ENCODE measurements at places on chromosomes 1 and 21.

- DNase-seq, result no peak
Measured at GRCh38 chr1:36464605-36465393, 615 bp upstream of the MRPS15 start.

GRCh38 chr1:46399307-46399706 lies 5.2 kb downstream of the FAAH start:
- DNase-seq, result peak; percentile 73

DNA sequence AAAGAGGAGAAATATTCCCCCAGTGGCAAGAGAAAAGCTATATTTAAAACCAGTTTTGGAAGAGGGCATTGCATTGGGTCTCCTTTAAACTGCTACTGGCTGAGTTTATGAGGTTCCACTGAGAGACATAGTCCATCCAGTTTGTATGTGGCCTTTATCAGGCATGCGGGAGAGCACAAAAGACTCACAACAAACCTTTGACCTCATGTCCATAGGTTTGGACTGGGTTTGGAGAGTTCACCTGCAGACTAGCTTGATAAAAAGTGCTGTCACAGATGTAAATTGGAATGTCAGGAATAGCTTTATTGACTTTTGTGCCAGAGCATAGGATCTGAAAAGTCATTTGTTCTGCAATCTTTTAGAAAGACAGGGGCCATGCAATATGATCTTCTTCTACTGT lies 131.0 kb upstream of the NRIP1 start:
- no peak for DNase-seq

GRCh38 chr1:110487726-110488125 lies 31.2 kb downstream of the KCNA10 start:
- DNase-seq, result no peak

GRCh38 chr1:8455700-8456307 lies 137.9 kb downstream of the SLC45A1 start:
- DNase-seq, result no peak

DNA sequence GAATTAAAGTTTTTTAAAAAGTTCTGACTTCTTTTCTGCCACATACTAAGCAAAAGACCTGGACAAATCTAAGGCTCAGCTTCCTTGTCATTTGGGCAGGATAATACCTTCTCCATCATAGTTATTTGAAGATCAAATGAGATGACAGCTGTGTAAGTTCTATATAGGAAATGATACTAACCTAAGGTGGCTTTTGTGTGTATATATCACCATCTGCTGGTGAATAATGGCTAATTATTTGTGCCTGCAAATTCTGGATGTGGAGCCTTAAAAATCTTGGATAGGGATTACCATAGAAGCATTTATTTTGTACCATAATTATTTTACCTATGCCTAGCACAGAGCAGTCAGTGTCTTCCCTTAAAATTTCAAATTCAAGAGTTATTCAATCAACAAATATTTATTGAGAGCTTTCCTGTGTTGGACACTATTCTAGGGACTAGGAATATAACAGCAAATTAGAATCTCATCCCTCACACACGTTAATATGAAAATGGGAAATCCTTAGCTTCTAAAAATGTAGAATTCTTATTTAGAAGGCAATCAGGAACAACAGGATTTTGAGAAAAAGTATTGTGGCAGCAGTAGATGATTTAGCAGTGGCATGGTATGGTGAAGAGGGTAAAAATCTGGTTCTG lies 89.8 kb downstream of the TMEM200B start:
- DNase-seq, result peak; percentile 48

- no peak for DNase-seq
Measured at GRCh38 chr1:21492356-21492625, 16.9 kb upstream of the ALPL start.

DNA sequence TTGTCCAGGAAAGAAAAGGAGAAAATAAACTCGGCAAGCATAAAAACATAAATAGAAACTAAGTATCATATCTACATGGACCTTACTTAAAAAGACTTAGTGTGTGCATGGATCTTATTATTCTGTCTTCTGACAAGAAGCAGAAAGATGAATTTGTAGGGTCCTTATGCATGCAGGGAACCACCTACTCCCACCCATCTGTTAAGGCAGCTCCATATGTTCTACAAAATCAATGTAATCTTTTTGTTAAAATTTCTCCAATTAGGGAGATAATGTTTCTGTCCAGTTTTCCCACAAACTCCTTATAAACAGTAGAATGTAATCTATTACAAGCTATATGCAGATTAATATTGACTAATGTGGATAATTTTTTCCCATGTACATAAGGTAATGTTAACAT lies 13.9 kb upstream of the PTPN14 start:
- no peak for DNase-seq

- DNase-seq, result no peak
Measured at GRCh38 chr1:230549625-230550024, 92.7 kb upstream of the COG2 start.

- DNase-seq, result no peak
Measured at GRCh38 chr1:168535536-168535935, 8.3 kb downstream of the XCL2 start.

DNA sequence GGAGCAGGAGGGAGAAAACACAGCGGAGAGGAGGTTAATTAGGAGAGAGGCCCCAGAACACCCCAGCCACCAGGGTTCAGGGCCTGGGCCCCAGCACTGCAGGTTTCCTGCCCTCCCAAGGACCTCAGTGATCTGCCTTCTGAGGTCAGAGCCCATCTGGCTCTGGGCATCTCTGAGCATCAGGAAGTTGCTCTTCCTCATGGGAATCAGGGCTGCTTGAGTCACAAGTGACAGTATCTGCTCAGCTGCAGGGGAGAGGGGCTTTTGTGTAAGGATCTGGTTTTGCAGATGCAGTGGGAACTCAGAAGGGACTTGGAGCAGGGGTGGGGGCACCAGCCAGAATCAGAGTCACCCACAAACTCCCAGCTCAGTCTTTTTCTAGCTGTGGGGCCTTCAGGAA lies 472.1 kb downstream of the PTPRU start:
- DNase-seq, result no peak

GRCh38 chr1:15454256-15454655 lies 2.3 kb upstream of the CELA2A start:
- DNase-seq, result no peak

DNA sequence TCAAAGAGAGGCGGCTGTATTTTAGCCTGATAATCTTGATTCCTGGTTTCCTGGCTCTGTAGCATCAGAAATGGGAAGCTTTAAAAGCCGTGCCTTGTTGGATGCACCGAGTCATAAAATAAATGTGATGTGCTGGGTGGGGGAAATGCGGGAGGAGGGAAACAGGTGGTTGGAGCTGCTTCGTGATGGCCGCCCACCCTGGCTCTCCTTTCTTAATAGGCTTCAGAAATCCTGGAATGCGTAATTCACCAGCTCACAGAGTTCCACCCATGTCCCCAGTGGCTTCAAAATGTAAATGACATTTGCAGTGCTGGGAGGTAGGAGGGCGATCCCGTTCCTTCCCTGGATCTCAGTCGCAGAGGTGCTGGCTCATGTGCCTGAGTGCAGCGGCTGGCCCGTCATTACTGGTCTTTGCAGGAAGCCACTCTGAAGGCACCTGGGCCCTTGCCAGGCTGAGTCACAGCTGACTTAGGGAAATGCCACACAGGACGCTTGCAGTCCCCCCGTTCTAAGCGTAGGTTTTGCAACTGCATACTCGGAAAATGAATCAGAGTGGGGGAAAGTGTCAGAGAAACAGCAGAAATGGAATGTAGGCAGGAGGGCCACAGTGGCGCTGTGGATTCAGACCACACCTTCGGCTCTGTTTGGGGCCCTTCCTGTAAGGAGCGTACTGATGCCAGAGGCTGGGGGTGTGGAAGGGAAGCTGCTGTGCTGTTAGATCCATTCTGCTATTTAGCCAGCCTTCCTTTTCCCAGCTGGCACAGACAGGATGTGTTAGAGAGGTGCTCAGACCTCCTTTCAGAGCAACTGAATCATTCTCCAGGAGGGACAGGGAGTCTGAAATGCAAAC lies 37.6 kb downstream of the GALNT2 start:
- peak; percentile 51 for DNase-seq

DNA sequence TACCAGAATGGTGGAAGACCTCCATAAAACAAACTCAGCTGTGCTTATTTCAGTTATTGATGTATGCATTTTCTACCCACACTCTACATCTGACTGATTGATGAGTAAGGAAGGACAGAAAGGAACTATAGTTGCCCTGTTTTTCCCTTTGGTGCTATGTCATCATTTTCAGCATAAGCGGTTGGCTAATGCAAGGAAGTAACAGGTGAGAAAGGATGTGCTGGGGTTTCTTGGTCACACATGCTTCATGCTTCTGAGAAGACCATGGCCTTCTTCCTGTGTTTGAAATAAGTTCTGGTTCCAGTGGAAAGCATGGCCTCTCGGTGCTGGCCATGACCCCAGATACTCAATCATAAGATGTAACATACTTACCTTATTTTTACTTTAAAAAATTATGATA lies 541.2 kb downstream of the PTPRU start:
- DNase-seq, result no peak

- DNase-seq, result no peak
Measured at GRCh38 chr1:246782120-246782900, 58.1 kb downstream of the SCCPDH start.

DNA sequence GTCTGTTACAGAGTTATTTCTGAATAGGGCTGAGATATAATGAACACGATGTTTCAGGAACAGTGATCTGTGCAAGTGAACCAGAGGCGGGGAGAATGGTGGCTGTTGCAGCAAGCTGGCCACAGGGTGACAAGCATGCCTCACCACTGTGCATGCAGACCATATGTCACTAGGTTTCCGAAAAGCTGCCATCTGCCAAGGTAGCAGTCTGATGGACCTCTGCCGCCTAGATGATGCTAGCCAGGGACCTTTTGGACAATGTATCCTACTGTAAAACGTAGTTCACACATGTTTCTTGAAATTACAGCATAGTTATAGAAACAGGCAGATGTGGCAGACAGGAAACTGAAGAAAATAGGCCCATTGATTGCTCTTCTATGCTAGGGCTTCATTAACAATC lies 204.2 kb upstream of the RRP15 start:
- DNase-seq, result no peak

DNA sequence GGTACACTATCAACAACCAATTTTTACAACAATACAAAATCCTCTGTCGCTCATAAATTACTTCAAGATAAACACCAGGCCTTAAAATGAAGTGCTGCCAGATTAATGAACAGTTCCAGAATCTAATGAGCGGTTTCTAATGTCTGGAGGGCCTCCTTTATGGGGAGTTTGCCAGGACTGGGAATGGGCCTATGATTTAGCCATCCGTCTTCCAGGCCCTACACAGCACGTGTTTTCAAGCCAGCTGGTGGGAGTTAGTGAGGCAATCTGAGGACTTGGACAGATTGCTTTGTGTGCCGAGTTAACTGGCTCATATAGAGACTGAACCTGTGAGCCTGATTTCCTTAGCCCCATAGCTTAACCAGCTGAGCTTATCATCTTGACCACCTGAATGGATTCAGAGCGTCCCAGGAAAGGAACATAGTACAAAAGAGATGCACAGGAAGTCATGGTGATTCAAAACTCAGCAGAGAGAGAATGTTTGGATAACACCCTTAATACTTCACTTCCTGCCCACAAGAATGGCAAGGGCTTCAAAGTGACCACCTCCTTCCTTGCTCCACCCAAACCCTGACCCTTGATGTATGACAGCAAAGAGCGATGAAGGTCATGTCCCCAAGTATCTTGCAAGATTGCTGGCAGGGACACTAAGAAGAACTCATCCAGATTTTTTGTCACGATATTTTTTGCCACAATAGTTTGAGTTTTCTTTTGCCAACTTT lies 143.5 kb downstream of the SLC30A10 start:
- no peak for DNase-seq

- DNase-seq, result peak; percentile 11
Measured at GRCh38 chr1:118185084-118185832, at the start of gene SPAG17. SPAG17 (minus strand) TSS chr1:118185228; CDS start chr1:118185157, 71 bp downstream.

- no peak for DNase-seq
Measured at GRCh38 chr1:100152271-100152670, 19.3 kb downstream of the TRMT13 start.

DNA sequence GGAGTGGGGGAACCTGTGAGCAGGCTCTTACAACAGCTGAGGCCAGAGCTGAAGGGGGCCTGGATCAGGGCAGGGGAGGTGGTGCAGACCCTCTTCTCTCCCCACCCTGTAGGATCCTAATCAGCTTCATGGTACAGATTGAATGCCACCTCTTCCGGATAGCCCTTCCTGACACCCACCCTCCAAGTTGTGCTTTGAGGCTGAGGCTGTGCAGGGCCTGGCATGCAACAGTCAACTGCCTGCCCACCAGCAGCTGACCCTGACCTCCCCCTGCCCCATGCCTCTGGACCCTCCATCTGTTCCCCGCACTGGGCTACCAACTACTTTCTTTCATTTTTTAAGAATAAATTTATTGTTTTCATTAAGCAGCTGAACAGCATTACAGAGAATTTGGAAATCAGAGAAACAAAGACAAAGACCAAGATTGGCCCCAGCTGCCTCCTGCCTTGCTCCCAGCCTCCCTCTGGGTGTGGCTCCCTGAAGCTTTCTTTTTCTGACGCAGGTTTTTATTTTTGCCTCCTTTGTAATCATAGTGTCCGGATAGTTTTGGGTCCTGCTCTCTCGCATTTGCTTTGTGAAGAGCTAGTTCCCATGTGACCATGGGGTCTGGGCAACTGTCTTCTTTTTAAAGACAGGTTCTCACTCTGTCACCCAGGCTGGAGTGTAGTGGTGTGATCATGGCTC lies 12.8 kb downstream of the ZNF362 start:
- DNase-seq, result no peak

DNA sequence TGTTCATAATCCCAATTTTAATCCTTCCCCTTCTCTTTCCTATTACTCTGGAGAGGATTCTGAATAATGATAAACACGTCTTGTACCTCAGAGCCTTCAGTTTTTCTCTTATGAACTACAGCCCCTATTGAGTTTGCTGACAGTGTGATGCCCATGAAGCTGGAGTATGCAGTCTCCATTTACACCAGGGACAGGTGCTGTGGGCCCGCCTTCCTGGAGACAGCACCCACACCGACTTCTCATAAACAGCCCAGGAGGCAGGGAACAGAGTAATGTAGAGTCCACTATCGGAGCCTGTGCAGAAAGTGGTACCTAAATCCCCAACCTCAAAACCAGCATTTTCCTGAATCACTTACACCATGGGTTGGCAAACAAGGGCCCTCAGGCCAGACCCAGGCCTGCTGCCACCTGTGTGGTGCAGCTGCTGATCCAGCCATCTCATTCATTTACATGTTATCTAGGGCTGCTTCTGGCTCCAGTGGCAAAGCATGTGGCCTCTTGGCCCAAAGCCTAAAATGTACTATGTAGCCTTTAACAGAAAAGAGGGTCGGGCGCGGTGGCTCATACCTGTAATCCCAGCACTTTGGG lies 95.1 kb upstream of the KRTAP19-8 start:
- no peak for DNase-seq

- DNase-seq, result peak; percentile 68
Measured at GRCh38 chr21:44024887-44025353, 12.8 kb downstream of the TRAPPC10 start.

DNA sequence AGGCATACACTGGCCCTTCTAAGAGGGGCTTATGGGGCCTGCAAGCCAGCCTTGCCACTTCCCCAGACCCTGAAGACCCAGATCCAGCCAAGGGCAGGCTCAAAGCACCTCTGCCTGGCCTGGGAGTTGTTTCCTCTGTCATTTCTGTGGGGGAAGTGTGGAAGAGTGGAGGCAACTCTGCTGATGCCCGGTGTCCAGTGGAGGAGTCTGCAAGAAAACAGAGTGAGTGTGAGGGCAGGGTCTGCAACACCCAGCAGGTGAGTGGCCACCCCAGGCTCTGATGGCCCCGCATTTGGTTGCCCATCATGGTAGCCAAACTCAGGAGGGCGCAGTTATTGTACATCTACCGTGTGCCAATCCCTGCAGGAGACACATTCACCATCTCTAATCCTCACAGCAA lies 8.4 kb downstream of the CLEC20A start:
- no peak for DNase-seq
